NCI-H187 (cell line): ENCODE measurements at places on chromosomes 13 and 19.
A peak's percentile ranks its signal among the peaks of the same experiment; 100 is the strongest.

- DNase-seq: no peak
Measured at GRCh38 chr13:29805994-29806979, 44.1 kb downstream of the UBL3 start.

GRCh38 chr19:55456347-55456746, 5.1 kb downstream of the ISOC2 start:
- DNase-seq: no peak

DNA sequence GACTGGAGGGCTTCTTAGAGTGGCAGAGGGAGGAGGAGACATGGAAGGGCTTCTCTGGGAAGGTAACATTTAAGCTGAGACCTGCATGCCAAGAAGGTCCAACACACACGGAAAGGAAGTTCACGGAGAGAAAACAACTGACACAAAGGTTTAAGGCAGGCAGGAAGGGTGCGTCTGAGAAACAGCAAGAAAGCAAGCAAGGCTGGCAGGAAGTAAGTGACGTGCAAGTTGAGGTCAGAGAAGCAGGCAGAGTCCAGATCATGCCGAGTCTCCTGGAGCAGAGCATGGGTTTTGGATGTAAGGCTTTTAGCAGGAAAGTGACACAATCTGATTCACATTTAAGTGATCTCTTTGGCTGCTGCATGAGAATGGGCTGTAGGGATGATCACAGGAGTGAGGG, 60.5 kb downstream of the ATP7B start:
- DNase-seq: no peak

GRCh38 chr13:108897955-108898354, 268.5 kb downstream of the MYO16 start:
- DNase-seq: no peak

GRCh38 chr19:8430650-8431049, 14.1 kb upstream of the HNRNPM start:
- no peak for DNase-seq

DNA sequence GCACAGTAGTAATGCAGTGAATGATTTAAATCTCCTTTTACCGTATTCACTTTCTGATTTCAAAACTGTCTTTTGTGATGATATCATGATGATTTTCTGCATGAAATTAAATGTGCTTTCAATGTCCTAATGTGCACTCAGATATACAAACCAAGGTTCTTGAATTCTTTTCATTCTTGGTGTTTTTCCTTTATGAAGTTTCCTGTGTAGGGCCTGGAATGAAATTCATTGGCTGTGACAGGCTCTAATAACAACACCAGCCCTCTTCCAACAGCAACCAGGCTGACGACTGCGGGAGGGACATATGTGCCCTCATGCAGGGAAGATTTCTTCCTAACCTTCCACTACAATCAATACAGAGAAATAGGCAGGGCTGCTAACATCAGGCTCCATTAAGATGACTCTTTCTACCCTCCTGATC, 1052.0 kb downstream of the DIAPH3 start:
- no peak for DNase-seq

- no peak for DNase-seq
Measured at GRCh38 chr13:114230575-114230974, 4.1 kb upstream of the CDC16 start.

DNA sequence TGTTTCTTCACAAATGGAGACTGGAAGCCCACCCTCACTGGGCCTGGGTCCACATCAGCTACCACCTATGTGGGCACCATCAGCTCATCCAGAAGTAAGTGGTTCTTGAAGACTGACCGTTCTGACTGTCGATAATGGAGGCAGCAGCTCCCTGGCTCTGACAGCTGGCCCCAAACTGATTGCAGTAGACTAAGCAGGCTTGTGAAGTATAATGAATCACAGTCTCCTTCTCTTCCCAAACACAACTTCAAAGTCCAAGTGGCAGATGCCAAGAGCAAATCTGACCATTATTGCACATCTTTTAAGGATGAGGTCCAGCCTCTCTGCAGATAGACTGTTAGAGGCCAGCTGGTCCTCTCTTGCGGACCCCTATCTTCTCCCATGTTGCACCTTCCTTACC, 574.4 kb upstream of the KLF12 start:
- no peak for DNase-seq

- DNase-seq: peak; percentile 94
Measured at GRCh38 chr19:49690656-49691242, at the start of gene CPT1C. TSS of gene CPT1C (plus strand) at chr19:49691116. CDS start at chr19:49692253, 1,137 bp downstream.

GRCh38 chr19:45539459-45539858, 32.2 kb downstream of the VASP start:
- no peak for DNase-seq

DNA sequence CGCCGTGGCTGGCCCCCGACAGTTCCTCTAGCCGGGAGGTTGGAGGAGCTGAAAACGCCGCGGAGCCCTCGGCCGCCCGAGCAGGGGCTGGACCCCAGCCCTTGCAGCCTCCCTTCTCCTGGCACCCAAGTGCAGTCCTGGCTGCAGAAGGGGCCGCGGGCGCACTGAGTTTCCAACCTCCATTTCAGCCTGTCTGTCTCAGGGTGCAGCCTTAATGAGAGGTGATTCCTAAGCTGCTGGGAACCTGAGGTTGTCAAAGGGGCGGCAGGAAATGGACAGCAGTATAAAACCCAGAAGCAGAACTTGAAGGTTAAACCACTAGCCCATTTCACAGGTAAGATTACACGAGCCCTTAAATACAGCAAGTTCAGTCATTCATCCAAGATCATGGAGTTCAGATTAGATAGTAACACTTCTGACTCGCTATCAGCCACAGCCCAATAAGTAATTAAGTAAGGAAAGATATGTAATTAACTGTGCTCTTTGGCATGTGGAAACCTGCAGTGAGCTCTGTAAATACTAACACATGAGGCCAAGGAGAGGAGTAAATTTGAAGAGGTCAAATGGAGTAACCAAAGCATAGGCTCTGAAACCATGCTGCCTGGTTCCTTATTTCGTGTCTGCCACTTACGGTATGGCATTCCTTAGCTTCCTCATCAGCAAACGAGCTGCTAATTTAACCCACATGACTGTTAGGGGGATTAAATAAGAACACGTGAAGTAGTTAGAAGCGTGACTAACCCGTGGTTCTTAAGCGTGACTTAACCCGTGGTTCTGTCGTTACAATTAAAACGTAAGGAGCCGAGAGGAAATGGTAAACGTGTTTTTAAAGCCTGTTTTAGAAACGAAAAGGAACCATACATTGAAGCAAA, 686 bp downstream of the SETDB2 start:
- no peak for DNase-seq
